ENCODE measurements at places on chromosomes 13 and 19.

GRCh38 chr13:43720780-43721397 is 65.9 kb downstream of the ENOX1 start:
- peak; percentile 38 for DNase-seq

GRCh38 chr13:97268772-97269171 is 46.6 kb downstream of the MBNL2 start:
- DNase-seq = no peak

GRCh38 chr13:108933061-108933460 is 303.6 kb downstream of the MYO16 start:
- DNase-seq = no peak

GRCh38 chr19:16235811-16236652 is 38.3 kb downstream of the AP1M1 start:
- no peak for DNase-seq
